ENCODE measurements at places on chromosomes 5 and 9.
A peak's percentile ranks its signal among the peaks of the same experiment; 100 is the strongest.

DNA sequence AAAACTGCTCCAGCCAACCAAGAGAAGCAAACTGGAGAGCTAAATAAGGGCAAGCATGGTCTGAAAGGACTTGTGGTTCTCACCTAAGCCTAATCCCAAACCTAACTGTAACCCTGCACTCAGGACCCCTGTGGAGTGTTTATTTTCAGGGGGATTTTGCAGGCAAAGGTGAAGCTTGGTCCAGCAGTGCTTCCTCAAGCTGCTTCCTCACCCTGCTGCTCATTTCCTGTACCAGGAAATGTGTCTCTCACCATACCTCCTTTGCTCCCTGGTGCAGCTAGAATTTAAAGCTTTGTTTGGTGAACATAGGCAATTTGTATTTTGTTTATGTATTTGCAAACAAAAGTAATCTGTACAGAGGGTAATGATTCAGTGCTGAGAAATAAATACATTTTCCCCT is 50.2 kb downstream of the CARTPT start:
- DNase-seq: peak; percentile 65

DNA sequence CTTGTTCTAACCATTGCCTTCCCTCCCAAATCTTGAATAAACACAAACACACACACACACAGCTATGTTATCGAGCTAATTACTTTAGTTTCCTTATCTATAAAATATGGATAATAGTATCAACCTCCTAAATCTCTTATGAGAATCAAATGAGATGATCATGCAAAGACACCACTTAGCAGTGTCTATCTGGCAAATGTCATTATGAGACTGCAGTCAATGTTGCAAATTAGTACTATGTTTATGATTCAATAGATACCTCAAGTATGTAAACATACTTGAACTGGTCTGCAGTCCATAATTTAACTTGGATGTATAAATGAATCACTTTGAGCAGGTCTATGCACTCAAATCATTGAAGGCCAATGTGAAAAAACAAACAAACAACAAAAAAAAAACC is 22.2 kb upstream of the ERAP2 start:
- no peak for DNase-seq

DNA sequence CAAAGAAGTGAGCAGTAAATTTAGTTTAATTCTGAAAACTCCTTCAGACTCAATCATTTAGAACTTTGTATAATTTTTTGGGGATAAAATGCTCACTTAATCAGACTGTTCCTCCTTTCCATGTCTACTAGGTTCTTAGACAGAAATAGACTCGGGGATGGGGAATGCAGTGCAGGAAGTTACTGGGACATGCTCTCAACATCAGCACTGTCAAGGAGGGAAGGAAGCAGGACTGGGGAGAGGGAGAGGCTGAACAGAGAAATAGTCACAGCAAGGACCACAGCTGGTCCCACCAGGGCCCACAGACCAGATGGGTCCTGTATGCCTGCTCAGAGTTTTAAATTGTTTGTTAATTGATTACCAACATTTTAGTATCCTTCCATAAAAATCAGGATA is 310.1 kb upstream of the MSX2 start:
- DNase-seq: no peak

DNA sequence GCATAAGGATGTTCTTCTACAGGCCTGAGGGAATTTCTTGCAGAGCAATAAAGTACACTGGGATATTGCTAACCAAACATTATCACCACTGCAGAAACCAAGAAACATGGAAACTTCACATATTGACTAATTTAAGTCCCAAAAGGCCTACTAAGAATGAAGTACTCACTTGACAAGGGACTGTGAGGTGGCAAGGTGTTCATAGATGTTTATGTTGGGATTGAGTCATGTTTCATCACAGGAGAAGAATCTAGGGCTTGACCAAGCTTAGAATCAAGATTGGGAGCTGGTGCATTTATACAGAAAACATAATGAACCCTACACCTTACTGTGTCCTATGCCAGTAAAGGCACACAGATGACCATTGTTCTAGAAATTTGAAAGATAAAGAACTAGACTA is 56.7 kb upstream of the GAS1 start:
- no peak for DNase-seq

- no peak for DNase-seq
Measured at GRCh38 chr5:95919658-95920057, 42.0 kb downstream of the ELL2 start.

DNA sequence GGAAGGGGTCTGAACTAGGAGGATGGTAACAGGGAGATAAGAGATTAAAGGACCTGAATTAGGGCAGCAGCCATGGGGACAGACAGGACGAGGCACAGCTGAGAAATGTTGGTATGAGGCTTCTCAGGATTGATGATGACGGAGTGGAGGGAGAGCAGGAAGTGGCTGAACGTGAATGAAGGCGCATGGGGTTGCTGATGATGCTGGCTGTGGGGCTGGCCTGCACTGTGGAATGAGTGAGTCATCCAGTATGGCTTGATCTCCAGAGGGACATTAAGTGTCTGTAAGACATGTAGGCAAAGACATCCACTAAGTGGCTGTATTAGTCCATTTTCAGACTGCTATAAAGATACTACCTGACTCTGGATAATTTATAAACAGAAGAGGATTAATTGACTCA is 256.4 kb downstream of the ICE1 start:
- DNase-seq: no peak

- DNase-seq: no peak
Measured at GRCh38 chr9:10479172-10479571, 133.6 kb downstream of the PTPRD start.

DNA sequence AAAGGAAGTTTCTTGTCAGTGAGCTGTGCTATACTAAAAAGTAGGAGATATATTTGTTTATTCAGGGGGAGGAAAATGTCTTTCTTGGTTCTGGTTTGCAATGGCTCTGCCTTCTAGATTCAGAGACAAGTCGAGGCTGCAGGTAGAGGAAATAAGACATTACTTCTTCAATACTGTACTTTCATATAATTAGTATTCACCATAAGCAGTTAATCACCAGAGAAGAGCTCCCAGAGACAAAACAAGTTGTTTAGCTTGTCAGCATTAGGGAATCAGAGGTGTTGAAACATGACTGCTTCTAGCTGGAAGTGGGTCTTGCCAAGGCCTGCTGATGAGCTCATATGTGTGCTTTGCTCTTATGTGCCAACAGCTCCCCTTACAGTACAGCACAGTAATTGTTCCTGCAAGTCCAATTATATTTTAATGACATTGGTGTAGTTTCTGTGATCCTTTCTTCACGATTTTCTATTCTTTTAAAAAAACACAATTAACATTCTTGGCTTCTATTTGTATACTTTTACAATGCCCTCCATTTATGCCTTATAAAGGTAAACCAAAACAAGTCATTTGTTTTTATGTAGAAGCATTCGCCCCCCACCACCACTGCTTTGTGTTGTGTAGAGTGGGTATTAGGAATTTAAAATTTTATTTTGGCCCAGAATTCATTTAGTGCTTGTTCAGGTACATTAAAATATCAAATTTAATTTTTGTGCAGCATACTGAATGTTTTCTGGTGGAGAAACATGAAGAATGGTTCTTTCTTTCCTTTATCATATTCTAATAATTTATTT is 112.2 kb downstream of the RPS23 start:
- peak; percentile 94 for DNase-seq

GRCh38 chr5:82748688-82749460 is 328.3 kb downstream of the TMEM167A start:
- peak; percentile 55 for DNase-seq

- DNase-seq: peak; percentile 56
Measured at GRCh38 chr9:93589688-93590087, 13.3 kb downstream of the PHF2 start.

- DNase-seq: peak; percentile 69
Measured at GRCh38 chr9:133955821-133956411, 36.2 kb downstream of the VAV2 start.

GRCh38 chr9:108468364-108468763 is 387.4 kb downstream of the ACTL7B start:
- DNase-seq: peak; percentile 61

- DNase-seq: peak; percentile 35
Measured at GRCh38 chr9:125126019-125126746, 17.1 kb downstream of the SCAI start.

DNA sequence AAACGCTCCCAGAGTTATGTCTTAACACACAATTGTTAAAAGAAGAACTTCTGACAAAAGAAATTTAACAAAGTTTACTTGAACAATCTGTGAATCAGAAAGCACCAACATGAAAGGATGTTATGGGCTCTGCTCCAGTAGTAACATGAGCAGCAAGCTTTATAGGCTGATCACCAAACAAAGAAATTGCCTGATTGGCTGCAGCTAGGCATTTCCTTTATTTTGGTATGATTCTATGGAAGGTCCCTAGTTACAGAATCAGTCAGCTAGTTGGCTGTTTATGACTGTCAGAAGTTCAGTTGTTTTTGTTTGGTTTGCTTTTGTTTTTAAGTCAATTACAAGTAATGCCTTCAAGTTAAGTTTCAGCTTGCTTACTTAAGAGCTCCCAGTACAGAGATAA is 102.4 kb upstream of the SMC2 start:
- DNase-seq: no peak

DNA sequence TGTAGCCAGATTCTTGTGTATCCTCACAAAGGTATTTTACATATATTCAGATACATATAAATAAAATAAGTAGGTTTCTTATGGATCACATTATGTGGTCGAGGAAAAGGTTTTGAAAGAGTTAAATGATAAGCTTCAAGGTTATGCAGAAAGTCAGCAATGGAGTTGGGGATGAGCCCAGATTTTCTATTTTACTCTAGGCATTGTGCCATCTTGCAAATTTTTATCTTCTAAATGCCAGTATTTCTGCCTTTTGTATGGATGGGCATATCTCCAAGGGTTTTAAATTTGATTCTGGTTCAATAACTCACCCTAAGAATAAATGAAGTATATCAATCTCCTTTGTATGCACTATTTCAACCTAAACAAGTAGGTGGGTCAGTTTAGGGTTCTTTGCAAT is 410.7 kb downstream of the DMRTA1 start:
- DNase-seq: no peak

- DNase-seq: no peak
Measured at GRCh38 chr9:23907343-23907742, 81.3 kb upstream of the ELAVL2 start.

GRCh38 chr9:93958121-93958818 is 3.1 kb upstream of the BARX1 start:
- no peak for DNase-seq

- DNase-seq: no peak
Measured at GRCh38 chr9:109473329-109473728, 24.8 kb downstream of the PTPN3 start.

DNA sequence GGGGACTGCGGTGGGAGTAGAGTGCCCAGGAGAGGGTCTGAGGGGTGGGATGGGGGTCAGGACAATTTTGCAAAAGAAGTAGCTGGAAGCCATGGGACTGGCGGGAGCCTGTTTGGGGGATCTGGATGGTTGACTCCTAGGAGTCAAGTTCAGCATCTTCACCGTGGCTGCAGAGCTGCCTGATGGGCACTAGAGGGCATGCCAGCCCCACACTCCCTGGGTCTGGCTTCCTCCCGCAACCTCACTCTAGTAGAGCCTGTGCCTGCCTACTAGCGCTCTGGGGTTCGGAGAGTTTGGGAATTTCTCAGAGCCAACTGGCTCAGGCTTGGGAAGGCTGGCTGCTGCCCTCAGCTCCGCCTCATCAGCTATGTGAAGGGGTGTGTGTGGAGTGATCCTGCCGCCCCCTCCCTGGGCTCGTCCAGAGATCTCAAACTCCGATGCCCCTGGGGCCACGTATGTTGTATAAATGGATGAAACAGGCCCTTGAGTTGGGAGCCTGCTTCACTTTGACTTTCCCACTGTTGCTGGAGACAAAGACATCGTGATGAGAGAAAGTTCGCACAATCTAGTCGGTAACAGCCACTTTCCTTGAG is 10.8 kb downstream of the TSPAN17 start:
- DNase-seq: peak; percentile 80

DNA sequence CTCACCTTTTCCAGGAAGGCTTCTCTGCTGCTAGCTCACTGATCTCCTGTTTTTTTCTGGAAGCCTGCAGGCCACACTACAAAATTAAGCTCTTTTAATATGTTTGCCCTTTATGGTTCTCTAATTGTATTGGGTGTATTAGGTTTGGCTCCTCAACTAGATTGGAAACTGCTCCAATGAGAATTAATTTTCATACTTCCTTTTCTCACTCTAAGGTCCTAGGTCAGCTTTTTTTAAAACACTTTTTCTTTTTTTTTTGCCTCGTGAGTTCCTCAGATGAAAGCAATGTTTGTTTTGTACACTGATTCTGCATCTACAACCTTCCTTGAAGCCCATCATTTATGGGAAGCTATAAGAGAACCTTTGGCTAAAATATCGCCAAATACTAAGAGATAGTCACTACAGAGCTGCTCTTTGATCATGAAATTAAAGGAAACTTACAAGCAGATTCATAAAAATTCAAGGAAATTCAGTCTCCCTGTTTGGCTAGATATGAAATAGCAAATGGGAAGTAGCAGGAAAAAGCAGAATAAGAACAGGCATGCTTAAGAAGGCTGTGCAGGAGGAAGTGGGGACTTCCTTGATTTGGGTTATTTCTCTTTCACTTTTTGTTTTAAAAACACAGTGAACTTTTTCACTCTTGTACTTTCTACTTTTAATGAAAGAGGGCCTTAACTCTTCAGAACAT is 55.2 kb upstream of the FYB1 start:
- DNase-seq: peak; percentile 36

DNA sequence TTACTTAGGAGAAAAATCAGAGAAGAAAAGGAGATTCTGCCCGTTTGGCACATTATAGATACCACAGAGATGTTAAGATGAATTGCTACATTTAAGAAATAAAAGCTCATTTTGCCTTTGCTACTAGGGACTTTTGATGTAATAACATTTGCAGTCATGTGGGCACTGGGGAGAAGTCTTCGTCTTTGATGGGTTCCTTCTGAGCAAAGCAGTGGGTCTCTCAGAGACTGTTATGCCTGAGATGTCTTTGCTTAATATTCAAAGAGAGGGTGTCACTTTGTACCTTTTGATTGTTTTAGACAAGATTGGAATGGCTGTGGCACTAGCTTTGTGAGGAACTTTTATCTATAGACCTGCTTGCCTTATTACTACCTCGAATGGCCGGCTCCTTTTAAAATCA is 25.0 kb downstream of the SLC25A25 start:
- no peak for DNase-seq

- no peak for DNase-seq
Measured at GRCh38 chr9:92680166-92681119, 10.5 kb upstream of the IPPK start.

GRCh38 chr5:131206772-131207171 is 36.0 kb downstream of the LYRM7 start:
- DNase-seq: no peak

- no peak for DNase-seq
Measured at GRCh38 chr5:124238350-124238749, 508.1 kb downstream of the ZNF608 start.
